ENCODE measurements at places on chromosomes 12 and 14.
A peak's percentile ranks its signal among the peaks of the same experiment; 100 is the strongest.

- DNase-seq = no peak
These were observed 65.4 kb downstream of the PPFIBP1 start for GRCh38 chr12:27589419-27589818.

DNA sequence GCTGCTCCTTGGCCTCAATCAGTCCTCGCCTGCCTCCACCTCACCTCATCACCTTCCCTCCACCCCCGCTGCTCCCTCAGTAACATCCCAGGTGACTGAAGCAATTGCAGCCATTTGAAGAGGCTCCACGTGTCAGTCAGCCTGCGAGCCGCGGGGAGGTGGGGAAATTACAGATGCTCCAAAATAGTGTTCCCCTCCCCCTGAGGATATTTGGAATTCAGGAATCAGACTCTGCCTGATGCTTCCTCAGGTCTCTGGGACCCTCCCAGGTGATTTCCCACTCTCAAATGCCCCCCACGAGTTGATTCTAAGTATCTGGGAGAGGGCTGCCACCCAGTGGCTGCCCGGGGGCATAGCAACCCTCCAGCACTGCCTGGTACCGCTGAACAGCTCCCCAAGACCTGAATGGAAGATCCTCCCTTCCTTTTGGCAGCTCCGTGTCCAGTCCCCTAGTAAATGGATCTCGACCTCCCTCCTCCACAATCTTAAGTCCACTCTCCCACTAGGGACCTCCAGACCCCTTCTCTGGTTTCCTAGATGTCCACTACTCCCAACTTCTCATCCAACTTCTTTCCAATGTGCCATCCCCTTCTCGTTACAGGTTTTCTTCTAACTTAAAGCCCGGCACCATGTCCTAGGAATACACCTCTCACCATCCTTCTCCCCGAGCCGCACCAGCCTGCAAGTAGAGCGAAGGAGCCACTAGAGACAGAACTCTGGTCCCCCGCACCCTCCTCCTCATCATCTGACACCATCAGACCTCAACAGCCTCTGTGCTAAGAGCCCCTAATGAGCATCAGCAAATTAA lies 1.4 kb upstream of the ASIC1 start:
- DNase-seq = peak; percentile 53

DNA sequence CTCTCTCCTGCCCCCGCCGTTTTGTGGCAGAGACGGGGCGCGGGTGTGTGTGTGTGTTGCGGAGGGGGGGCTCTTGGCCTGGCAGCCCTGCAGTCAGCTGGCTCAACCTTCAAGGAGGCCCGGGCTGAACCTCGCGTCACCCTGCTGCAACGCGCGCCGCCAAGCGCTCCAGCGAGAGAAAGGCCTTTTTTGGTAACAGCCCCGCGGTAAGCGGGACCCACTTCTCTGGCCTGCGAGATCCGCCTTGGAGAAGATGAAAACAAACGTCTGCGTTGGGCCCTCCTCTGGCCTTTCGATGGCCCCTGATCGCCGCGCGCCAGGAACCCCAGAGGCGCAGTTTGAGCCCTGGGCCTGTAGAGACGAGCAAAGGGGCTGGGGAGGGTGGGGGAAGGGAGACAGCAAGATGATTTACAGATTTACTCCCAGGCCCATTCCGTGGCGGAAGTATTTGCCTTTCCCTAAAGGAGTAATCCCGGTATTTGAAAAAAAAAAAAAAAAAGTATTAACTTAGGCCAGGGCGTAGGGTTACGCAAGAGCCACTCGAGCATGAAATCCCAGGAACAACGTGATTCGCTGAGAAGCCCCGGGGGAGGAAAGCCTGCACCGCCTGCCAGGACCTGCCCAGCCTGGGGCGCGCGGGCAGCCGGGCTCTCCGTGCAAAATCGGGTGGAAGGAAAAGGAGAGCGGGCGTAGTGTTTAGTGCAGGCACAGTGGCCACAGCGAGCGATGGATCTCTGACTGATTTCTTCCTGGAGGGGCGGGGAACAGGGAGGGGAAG lies 4.5 kb upstream of the IRF2BPL start:
- peak; percentile 76 for DNase-seq

GRCh38 chr14:73877790-73878189 lies 8.9 kb upstream of the ZNF410 start:
- no peak for DNase-seq

DNA sequence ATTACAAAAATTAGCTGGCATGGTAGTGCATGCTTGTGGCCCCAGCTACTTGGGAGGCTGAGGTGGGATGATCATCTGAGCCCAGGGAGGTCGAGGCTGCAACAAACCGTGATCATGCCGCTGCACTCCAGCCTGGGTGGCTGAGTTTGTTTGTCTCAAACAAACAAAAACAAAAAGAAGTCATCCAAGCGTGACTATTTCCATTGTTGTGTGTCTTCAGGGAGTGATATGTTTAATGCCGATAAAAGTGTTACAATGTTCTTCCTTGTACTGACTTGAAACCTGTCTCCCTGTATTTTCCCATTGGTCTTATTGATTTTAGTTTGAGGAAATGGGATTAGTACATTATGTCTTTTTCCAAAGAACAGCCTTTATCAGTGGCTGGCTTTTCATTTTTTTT lies 75.6 kb upstream of the USP44 start:
- DNase-seq = no peak

DNA sequence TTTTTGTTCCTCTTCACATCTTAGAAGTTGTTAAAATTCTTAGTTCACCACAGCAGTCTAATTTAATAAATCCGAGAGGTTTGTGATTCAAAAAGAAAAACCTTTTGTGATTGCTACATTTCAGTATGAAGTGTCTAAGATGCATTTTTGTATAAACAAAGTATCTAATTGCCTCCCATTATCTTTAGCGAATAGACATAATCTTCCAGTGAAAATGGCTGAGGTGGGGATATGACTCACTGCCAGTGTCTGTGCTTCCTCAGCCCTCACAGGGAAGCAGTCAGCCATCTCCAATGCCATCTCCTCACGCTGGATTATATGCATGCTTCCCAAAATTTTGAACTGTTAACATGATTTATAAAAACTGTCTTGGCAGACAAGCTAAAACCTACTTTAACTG lies 7.6 kb downstream of the GCH1 start:
- DNase-seq = no peak

GRCh38 chr12:65685514-65685913 lies 138.8 kb upstream of the HMGA2 start:
- DNase-seq = no peak

DNA sequence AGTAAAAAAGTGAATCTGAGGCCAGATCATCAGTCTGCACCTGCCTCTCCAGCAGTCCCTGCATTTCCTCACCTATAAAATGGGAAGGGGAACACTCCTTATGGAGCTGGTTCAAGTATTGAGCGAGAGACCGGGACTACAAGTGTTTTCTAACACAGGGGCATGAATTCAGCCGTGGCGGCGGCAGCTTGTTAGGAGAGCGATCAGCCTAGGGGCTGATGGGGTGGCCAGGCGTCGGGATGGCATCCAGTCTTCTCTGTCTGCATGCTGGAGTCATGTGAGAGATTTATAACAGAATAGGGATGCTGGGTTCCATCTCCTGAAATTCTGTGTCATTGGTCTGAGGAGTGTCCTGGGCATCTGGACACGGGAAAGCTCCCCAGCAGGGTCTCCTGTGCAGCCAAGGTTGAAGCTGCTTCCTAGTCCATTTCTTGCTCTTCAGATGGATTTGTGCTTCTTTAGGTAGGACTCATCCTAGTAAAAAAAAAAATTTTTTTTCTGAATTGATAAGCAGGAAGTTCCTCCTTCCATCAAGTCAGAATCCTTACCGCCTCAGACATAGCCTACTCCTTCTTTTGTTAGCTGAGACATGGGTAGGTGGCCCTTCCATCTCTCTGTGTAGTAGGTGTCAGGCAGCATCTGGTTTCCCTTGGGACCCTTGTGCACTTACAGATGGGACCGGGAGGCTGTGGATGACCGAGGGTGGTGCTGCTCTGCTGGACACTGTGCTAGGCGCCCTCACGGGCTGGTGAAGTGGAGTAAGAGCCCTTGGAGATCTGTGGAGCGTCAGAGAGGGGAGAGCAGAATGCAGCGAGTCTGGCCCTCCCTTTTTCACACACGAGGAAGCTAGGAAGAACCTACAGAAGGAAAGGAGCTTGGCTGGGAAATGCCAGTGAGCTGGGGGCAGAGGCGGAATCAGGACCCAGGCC lies 146.7 kb downstream of the TSPAN9 start:
- DNase-seq = no peak

- DNase-seq = no peak
These were observed 6.4 kb upstream of the RAD52 start for GRCh38 chr12:955939-956338.
